Aorta (tissue), 5 donors: ENCODE measurements at places on chromosomes 11 and 22. TPM values are rescaled to one million over a fixed set of nuclear protein-coding genes. Genes with fewer than 3 reads are reported as not detected.

DNA sequence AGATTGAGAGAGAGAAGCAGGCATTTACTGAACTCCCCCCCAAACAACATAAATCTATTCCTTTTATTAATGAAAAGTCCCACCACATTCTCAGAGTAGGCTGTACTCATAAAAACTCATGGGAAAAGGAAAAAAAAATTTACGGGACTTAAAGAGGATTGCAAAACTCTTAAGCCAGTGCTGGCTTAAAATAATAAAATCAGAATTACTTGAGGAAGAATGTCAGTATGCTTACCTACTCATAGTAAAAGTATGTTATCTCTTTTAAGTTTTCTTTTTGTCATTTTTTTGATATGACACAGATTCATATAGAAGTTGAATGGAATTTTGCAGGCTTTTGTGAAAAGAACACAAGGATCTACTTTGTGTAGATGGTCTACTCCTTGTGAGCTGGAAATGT is 126.3 kb downstream of the LUZP2 start:
- no peak overlapping the region for H3K4me3 ChIP-seq
- H3K4me1 ChIP-seq = no peaks in the 10 kb centered on the region
- no peaks in the 10 kb centered on the region for H3K27me3 ChIP-seq
- H3K27ac ChIP-seq = no peak overlapping the region

DNA sequence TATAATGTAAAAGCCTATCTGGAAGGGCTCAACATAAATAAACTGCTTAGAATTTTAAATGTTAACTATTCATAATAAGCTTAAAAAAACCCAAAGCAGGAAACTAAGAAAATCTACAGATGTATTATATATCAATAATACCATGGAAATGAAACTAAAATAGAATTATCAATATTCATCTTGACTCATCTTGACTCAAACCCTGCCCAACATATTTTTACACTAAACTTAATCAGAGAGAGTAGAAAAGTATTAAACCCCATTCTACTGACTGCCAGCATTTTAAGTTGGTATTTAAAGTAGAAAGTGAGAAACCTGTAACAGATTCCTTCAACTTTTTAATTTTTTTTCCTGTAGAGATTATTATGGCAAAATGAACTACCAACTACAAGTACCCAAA is 149.2 kb downstream of the ENTHD1 start:
- no peak overlapping the region for H3K4me3 ChIP-seq
- no peaks in the 10 kb centered on the region for H3K27me3 ChIP-seq
- no peaks in the 10 kb centered on the region for H3K36me3 ChIP-seq
- DNase-seq = no peak
- H3K27ac ChIP-seq = no peak overlapping the region

DNA sequence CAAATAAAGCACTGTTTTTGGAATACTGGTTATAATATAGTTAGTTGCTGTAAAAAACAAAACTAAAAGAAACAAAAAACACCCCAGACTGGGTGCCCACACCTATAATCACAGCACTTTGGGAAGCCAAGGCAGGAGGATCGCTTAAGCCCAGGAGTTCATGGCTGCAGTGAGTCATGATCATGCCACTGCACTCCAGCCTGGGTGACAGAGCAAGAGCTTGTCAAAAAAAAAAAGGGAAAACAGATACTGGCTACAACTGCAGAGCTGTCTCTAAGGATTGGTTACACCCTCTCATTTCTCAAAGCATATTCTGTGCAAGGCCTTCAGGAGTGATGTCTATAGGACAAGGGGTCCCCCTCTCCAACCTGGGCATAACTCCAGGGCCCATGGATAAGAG is 14.6 kb upstream of the STK33 start:
- no peaks in the 10 kb centered on the region for H3K36me3 ChIP-seq
- no peaks in the 10 kb centered on the region for H3K27me3 ChIP-seq
- H3K4me3 ChIP-seq = no peak overlapping the region
- H3K27ac ChIP-seq = no peak overlapping the region

- no peaks in the 10 kb centered on the region for H3K36me3 ChIP-seq
- no peak for DNase-seq
- H3K4me3 ChIP-seq = no peak overlapping the region
- H3K27me3 ChIP-seq = no peaks in the 10 kb centered on the region
Observed at GRCh38 chr22:50226063-50226874, 18.6 kb downstream of the TUBGCP6 start.

The UPK3A gene
- total RNA-seq = not detected

DNA sequence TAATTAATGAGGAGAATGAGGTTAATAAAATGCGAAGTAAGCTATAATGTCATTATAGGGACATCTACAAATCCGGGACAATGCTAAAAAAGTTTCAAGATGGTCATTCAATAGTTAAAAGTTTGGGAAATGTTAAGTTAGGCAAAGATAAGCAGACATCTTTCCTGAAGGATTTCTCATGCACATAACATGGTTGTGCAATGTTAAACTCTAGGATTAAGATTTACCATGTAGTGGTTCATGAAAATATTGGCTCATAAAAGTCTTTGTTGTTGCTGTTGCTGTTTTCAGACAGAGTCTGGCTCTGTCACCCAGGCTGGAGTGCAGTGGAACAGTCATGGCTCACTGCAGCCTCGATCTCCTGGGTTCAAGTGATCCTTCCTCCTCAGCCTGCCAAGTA is 751.5 kb upstream of the CCDC179 start:
- no peak for DNase-seq
- H3K27me3 ChIP-seq = no peaks in the 10 kb centered on the region
- no peaks in the 10 kb centered on the region for H3K4me1 ChIP-seq
- no peak overlapping the region for H3K4me3 ChIP-seq
- H3K36me3 ChIP-seq = no peaks in the 10 kb centered on the region

The MS4A12 gene
- total RNA-seq = not detected

DNA sequence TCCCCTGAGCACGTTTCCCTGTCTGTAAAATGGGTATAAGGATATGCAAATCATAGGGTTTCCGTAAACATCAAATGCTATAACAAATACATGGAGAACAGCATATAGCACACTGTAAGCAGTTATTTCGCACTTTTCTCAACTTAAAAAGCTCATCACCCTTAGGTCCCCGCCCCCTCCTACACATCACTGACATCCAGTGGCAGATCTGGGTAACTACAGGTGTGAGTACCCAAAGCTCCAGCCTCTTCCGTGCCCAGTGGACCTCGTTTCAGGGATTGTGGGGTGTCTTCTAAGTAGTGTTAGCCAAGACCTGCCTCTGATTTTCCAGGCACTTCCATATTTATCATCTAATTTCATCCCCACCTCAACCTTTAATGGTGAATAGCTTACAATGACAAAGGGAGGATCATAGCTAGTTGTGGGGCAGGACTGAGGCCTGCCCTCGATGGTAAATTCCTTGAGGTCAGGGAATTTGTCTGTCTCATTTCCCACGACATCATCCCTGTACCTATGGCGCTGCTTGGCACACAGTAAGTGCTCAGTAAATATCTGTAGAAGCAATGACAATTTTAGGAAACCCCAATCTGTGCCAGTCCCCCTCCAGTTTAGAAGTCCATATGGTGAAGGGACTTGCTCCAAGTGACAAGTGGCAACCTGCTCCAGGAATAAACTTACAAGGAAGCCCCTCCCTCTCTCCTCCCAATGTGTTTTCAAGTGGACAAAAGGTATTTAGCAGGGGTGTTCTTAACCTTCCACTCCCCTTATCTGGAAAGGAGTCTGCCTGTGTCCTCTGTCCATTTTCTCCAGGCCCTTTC is 340.5 kb downstream of the TENM4 start:
- H3K4me1 ChIP-seq = peaks cover 4% of the 10 kb centered on the region
- no peaks in the 10 kb centered on the region for H3K36me3 ChIP-seq
- no peak overlapping the region for H3K4me3 ChIP-seq
- no peaks in the 10 kb centered on the region for H3K27me3 ChIP-seq
- DNase-seq = no peak
- no peak overlapping the region for H3K27ac ChIP-seq

The MMP20 gene
- not detected for total RNA-seq

DNA sequence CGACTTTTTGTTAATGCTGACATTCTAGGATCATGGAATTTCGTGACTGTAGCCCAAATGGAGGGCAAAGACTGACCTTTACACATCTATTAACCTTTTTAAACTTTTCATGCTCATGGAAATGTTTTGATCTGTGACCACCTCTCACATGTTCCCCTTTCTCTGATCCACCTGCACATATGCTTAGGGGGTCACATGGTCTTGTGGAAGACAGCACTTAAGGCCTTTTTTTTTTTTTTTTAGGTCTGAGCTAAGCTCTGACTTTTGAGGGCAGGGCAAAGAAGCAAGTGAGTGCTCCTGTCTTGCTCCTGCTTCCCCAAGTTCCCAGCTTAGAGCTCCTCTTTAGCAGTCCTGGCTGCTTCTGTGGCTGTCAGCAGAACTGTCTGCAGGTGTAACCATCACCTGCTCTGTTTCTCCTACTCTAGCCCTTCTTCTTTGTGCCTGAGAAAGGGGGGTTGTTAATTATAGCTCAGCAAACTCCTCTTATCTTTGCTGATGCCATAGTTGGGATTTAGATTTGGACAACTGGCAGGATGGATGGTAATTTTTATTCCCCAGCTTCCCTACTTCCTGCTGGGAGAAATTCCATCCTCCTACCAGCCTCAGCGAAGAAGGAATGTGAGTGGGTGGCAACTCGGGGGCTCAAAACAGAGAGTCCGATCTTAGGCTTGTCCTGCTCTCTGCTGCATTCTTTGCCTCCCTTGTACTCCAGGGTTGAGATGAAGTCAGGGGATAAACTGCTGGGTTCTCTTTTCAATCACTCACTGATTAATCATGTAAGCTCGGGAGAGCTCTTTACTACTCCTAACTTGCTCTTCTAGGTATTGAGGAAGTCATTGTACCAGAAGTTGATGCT is 64.4 kb downstream of the GRAMD1B start:
- H3K36me3 ChIP-seq = no peaks in the 10 kb centered on the region
- H3K27ac ChIP-seq = no peak overlapping the region
- no peak overlapping the region for H3K4me3 ChIP-seq

DNA sequence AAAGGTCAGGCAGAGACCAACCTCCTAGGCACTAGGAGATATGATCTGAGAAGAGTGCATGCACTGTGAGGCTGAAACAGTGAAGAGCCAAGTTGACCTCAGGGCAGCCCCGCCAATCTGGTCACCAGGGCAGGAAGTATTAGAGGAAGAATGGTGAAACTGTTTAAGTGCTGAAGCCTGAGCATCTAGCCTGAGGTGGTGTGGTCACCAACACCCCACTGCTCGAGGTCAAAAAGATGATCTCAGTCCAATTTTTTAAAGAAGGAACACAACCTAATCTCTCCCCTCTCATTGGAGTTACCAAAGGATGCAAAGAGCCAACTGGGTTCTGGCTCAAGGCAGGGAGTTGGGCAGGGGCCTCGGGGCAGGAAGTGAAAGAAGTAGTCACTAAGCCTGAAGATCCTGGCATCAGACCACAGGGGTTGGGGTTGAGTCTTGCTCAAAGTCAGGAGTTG is 4.0 kb downstream of the APBB1 start:
- H3K36me3 ChIP-seq = no peaks in the 10 kb centered on the region
- H3K4me1 ChIP-seq = no peaks in the 10 kb centered on the region
- DNase-seq = no peak
- H3K27ac ChIP-seq = no peak overlapping the region
- no peaks in the 10 kb centered on the region for H3K27me3 ChIP-seq
- H3K4me3 ChIP-seq = no peak overlapping the region

DNA sequence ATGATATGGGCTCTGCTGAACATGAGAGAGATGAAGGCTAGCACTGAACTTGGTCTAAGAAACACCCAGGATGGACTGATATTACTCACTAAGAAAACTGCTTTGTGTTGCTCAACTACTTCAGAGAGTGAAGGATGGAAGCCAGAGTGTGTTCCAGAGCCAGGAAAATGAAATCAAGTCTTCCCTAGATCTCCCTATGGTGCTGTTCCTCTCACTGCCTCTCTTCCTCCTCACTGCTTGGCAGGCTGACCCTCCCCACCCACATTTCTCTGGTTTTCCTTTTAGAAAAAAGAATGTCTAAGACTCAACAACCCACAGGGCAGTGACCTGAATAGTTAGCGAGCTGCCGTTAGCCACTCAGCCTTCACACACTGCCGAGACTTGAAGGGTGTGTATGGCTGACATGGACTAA is 65.6 kb downstream of the CCDC81 start:
- no peak overlapping the region for H3K27ac ChIP-seq
- DNase-seq = no peak
- H3K36me3 ChIP-seq = peaks cover 7% of the 10 kb centered on the region
- no peaks in the 10 kb centered on the region for H3K4me1 ChIP-seq
- no peaks in the 10 kb centered on the region for H3K27me3 ChIP-seq

The C11orf86 gene
- not detected for total RNA-seq

GRCh38 chr22:47484960-47485569 is 722.6 kb downstream of the TBC1D22A start:
- DNase-seq = no peak
- no peak overlapping the region for H3K4me3 ChIP-seq
- H3K27ac ChIP-seq = no peak overlapping the region
- H3K4me1 ChIP-seq = no peaks in the 10 kb centered on the region

The BTBD18 gene
- not detected for total RNA-seq

GRCh38 chr11:44709281-44709562 is 17.5 kb upstream of the TSPAN18 start:
- H3K4me1 ChIP-seq = no peaks in the 10 kb centered on the region
- no peak overlapping the region for H3K27ac ChIP-seq
- H3K36me3 ChIP-seq = no peaks in the 10 kb centered on the region
- DNase-seq = no peak

DNA sequence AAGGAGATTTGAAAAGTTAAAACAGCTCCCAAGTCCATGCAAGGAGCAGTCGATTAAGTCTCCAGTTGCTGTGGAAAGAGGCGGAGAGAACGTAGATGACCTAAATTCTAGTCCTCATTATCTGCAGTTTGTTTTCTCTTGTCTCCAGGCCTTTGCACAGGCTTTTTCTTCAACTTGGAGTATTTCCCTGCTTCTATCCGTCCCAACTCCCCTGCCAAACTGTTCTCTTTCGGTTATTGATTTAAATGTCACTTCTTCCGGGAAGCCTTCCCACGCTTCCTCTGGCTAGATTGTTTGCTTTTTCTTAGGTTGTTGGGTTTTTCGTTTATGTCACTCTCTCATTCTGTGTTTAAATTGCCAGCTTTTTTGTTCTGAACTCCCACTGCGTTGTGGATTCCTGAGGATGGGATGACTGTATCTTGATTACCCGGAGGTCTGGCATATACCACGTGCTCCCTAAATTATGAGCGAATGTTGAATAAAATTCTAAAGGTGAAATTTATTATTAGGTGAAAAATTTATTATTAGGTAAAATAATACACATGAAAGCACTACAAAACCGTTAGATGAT is 463 bp downstream of the TMEM126B start:
- peak overlapping the region; percentile 95 for H3K4me3 ChIP-seq
- no peak overlapping the region for H3K27ac ChIP-seq
- no peaks in the 10 kb centered on the region for H3K36me3 ChIP-seq
- peaks cover 8% of the 10 kb centered on the region for H3K4me1 ChIP-seq
- H3K27me3 ChIP-seq = no peaks in the 10 kb centered on the region

GRCh38 chr11:60184824-60185511 is 2.1 kb upstream of the MS4A6A start:
- no peaks in the 10 kb centered on the region for H3K27me3 ChIP-seq
- H3K4me1 ChIP-seq = no peaks in the 10 kb centered on the region
- DNase-seq = no peak

The SLC6A5 gene
- total RNA-seq = not detected

The FGF4 gene
- total RNA-seq = not detected
